Stimulated activated CD8-positive, alpha-beta memory T cell treated with anti-CD3 and anti-CD28 coated beads, Interleukin-4, amount 100 ng/mL, for 24 hours (primary cell): ENCODE measurements at places on chromosomes 2 and 18.

DNA sequence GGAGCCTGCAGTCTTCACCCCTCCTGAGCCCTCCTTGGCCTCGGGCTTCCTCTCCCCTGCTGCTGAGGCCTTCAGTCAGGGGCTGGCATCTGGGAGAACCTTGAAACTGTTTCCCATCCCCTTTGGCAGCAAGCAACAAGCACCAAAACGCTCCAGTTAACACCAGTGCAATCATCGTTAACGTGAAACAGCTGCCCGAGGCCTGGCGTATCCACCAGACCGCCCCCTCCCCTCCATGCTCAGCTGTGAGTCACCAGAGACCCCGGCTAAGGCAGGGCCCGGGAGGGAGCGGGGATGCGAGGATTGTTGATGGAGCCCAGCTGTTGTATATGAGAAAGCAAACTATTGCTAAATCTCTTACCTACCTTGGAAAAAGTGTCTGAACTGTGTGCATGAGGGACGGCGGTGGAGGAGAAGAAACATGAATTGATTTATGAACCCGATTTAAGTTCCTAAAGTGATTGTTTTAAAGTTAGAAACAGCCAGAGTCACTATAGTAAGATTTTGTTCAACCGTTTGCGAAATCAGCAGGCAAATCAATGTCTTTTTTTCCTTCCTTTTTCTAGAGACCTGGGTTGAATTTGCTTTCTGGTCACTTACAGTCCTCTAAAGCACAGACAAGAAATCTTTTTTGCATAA, 5.2 kb downstream of the ZFP36L2 start:
- DNase-seq: no peak

DNA sequence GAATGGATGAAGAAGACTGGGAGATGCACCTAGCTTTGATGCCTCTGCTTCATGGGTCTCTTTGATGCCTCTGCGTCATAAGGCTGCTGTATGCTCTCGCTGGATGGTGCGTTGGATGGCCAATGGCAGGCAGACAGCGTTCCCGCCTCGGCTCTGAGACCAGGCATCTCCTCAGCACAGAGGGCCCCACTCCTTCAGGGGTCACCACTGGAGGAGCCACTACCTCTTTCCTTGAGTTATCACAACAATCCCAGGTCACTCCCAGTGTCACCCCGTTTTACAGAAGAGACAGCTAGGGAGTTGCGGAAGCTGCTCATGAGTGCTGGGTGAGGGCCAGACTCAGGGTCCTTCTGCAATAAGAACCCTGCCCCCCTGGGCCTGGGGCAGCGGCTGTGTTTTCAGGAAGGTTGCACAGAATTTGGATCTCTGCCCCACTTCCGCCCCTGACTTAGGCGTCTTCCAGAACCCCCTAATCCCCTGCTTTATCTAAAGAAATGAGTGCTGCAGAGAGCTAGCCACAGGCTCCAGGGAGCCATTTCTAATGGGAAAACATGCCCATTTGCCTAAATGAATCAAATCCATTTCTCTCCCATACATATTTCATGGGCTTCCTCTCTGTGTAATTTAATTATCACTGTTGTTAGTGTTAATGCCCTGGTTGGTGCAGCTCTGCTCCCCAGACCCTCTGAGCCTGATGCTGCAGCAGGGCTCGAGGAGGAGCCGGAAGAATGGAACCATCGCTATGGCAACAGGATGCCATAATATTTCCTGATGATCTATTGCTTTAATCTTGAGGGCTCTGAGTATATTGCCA, 131.8 kb upstream of the HS6ST1 start:
- no peak for DNase-seq

DNA sequence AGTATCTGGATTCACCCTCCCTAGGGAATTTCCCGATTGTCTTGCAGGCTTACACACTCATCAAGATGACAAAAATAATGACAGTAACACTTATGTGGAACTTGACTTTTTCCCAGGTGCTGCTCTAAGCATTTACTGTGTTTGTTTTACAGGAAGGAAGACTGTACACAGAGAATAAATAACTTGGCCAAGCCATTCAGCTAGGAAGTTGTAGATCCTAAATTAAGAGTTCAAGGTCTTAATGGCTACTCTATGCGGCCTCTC, 549 bp upstream of the DPP4 start:
- DNase-seq: no peak

- DNase-seq: no peak
Measured at GRCh38 chr2:157657101-157657500, 28.4 kb upstream of the ACVR1C start.

DNA sequence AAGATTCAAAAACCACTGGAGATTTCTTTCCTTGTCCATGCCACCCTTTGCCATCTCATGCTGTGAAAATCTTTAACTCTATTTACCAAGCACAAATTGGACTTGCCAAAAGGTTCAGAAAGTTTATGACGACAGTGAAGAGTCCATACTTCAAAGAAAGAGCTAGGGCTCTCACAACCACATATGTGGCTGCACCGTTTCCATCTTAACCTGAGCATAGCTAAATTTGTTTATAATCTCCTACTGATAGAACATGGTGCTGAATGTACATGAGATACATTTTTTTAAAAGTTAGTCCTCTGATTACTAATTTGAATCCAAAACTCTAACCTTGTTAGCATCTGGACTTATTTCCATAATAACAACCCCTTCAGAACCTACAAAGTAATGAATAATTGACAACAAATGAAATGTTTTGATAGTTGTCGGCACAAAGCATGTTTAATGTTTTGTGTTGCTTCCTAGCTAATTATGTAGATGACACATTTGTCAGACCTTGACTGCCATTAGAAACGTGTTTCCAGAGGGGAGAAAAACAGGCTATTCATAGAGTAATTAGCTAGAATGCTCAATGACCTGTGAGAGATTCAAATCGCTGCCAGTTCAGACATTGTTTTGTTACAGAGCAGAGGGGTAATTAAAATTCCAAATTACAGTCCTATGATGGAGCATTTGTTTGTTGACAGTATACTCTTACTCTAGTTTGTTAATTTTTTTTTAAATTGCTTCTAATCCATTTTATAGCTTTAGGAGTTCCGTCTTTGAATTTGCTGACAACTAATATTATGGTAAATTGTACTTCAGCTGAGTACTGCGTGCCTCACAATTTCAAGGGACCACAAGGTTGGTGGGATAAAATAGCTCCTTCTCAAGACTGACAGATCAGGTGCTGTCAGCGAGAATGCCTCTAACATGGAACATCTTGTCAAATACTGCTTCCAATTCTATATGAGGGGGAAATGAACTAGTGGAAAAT, 31.8 kb downstream of the ARHGAP15 start:
- no peak for DNase-seq

DNA sequence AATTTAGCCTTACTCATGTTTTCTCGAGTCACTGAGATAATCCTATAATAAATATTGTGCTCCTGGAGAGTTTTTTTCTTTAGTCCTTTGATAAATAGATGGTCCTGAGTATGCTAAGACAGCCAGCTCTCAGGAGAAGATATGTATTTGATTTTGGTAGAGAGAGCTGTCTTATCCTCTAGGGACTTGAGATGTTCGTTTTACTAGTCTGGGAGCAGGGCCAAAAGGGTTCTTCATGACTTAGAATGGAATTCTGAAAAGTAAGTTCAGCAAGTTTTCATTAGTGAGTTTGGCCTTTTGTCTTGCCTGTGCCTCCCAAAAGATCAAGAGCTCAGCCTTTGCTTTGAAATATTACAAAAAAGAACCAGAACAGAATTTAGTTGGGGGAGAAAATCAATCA, 246.7 kb downstream of the BABAM2 start:
- no peak for DNase-seq

GRCh38 chr2:24749069-24749691, 44.0 kb downstream of the PTRHD1 start:
- DNase-seq: no peak

DNA sequence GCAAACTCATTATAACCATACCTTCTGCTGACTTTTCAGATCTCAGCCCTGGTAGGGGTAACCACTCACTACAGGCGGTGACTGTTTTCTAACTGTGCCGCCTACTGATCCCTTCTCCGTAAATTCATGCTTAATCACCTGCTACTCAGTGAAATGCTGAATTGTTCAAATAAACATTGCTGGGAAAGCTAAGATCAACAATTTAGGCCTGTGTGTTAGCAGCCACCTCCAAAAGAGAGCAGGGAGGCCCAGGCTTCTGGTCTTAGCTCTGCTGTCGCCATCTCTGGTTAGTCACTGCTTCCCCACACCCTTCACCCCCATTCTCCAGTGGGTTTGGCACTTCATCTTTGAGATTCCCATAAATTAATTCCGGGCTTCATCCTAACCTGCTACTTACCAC, 21.8 kb upstream of the NT5C1B start:
- no peak for DNase-seq

- no peak for DNase-seq
Measured at GRCh38 chr2:240299710-240300068, 135.8 kb upstream of the GPC1 start.

DNA sequence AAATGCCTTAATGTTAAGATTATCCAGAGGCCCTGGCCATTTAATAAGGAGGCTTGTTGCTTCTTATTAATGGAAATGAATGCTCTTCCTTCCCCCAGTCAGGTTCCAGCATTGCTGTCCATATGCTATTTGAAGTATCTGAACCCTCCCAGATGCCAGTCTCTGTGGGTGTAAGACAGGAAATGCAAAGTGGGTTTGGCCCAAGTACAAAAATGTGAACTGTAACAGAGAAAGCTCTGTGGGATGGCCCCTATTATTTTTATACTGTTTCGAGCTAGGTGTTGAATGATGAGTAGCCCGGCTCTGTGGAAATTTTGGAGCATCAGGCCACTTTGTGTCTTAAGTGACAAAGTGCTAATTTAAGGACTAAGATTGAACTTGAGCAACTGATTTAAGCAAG, 141.0 kb downstream of the UXS1 start:
- DNase-seq: no peak

DNA sequence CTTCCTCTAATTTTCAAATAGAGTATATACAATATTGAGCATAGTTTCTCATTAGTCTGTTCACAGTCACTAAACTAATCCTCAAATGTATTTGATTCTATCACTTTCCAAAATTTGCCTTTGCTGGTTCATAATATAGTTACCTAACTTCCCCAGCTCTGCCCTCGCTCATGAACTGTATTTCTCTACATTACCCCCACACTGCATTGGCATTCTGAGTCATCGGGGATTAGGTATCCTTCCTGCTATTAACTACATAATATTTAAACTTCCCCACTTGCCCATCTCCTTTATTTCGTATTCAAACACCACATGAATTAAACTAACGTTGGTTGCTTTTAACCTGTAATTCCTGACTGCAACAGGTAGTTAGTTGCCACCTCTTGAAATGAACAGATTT, 14.8 kb upstream of the CLASP1 start:
- DNase-seq: no peak

DNA sequence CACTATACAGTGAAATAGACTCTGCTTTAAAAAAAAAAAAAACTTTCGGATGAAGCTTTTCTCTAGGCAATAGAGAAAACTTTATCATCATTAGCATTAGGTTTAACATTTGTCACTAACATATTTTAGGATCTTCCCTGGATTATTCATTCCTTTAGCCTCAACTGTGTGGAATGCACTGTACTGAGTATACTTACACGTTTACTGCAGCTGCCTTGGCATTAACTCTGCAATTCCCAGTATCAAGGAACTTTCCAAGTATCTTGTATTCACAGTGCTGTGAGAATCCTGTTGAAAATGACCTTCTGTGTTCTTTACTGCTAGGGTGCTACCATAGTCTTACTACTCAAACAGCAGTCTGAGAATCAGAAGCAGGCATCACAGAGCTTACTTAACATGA, 328.2 kb upstream of the COL3A1 start:
- no peak for DNase-seq

DNA sequence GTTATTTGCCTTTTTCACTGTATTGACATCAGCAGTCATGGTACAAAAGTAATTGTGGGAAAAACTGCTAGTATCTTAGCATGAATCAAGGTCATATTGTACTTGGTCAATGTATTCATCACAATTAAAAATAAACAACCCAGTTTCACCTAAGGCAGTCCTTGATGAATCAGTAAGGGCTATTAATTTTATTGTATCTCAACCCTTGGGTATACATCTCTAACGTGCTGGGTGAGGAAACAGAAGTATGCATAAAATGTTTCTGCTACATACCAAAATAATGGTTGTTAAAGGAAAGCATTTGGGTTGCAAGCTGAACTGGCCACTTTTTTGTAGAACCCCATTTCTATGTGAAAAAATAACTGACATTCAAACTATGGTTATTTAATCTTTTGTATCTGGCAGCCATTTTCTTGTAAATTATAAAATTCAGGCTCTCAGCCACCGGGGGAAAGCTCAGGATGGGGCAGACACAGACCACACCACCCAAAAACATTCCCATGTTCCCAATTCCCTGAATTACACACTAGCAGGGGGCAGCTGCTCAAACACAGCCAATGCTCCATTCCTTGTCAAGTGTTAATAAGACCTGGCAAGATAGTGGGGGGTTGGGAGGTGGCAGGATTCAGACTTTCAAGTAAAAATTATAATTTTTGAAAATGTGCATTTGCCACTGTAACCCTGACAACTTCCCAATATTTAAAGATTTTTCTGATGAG, 49.3 kb downstream of the OLA1 start:
- no peak for DNase-seq

GRCh38 chr2:61993422-61994024, 88.0 kb downstream of the COMMD1 start:
- DNase-seq: no peak

DNA sequence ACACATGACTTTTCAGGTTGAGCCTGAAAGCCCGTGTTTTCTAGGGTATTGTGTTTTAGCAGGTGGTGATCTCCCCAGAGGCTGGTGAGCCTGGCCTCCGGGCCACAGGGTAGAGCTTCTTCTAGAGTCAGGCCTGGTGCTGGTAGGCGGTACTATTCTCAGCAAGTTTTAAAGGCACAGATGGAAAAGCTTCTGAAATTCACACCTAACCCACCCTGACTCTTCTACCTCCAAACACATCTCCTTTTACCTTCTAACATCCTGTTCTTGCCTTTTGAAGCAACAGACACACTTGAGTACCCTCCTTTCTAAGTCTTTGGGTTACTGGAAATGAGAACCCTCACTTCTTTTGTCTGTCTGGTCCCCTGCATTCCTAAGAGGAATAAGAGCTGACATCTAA, 191.1 kb downstream of the SETBP1 start:
- DNase-seq: no peak

DNA sequence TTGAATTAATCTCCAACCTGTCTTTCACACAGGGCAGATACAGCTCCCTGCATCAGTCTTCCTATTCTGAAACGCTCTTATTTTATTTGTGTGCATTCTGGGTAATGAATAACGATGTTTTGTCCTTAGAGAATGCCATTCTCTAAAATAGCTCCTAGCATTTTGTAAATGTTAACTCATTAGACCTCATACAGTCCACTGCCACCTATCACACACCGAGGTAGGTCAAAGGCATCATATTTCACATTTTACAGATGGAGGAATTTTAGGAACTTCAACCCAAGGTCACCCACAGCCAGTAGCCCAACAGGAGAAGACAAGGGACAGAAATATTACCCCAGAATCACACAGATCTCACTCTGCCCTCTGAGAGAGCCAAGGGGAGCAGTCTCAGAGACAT, 455.4 kb upstream of the GYPC start:
- no peak for DNase-seq

DNA sequence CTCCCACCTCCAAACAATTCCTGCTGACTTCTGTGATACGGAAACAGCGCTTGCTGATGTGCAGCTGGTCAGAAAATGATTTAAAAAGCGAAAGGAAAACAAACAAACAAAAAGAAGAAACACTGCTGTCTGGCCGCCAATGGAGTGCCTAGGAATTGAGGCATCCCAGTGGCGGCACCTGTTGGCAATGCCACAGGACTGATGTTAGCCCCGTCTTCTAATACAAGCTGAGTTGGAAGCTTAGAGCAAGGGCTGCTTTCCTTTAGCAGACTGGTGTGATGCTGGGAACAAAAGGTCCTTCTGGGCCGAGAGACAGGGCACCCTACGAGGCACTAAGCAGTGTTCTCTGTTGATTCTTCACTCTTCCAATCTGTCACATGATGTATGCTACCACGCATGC, 163.6 kb upstream of the REV1 start:
- DNase-seq: no peak
